ENCODE measurements at places on chromosomes 3 and 15.

DNA sequence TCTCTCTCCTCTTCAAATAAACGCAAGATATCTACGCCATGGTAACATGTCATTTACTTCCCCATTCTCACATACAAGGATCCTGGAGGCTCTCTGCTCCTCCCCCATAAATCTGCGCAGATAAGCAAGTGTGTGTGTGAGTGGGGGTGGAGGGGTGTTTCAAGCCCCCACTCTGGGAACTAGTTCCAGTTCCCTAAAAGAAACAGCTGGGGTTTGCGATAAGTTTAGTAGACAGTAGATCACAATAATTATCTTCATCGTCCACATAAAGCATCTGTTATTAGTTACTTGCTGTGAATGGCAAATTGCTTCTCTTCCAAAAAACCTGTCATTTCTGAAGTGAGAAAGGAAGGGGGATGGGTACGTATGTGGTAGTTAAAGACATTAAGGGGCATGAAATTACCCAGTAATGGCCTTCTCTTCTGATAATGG lies 79.8 kb downstream of the RBPMS2 start:
- DNase-seq: peak; percentile 90

GRCh38 chr3:15933439-15934139 lies 135.8 kb upstream of the ANKRD28 start:
- no peak for DNase-seq

- no peak for DNase-seq
These were observed 92.7 kb upstream of the GOLGA8J start for GRCh38 chr15:29990035-29990434.

GRCh38 chr15:98649472-98650416 lies 1.4 kb downstream of the IGF1R start:
- DNase-seq: peak; percentile 22

- DNase-seq: no peak
These were observed 86.6 kb upstream of the CHD2 start for GRCh38 chr15:92813485-92813884.

DNA sequence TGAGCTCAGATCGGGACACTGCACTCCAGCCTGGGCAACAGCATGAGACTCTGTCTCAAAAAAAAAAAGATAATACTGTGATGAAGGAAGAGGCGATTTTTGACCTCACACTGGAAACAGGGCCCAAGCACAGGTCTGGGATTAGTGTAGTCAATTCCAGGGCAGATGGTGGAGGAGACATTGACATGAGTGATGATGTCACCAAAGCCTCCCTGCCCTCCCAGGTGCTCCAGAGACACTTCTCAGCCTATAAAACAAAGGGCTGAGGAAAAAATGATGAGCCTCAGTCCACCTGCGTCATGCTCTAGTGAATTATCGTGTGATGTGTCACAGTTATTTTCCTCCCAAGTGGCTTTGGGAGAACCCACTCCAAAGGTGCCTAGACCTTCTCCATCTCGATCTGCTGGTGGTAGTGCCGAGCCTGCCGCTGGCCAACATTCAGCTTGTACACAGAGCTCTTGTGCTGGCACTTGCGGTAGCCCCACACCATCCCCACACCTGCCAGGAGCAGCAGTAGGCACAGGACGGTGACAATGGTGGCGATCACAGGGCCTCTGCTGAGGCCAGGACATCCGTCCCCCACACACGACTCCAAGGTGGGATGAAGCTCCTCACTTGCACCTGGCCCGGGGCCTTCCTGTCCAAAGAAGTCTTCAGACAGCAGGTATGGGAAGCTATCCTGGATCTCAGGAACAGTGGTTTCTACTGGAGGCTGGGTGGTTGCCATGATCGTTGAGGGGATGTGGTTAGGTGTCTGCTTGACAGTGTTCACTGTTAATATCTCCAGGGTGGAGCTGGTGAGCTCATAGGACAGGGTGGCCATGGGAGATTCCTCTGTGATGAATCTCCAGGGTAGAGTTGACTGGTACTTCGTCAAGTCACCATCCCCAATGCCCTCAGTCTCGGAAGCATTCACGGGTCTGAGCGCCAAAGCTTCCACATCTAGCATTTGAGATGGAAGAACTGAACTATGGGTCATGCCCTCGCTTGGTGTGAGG lies 38.8 kb downstream of the CRTAP start:
- no peak for DNase-seq

GRCh38 chr3:71949442-71949841 lies 164.5 kb upstream of the PROK2 start:
- DNase-seq: no peak

GRCh38 chr3:42130329-42131070 lies 39.3 kb downstream of the TRAK1 start:
- no peak for DNase-seq

DNA sequence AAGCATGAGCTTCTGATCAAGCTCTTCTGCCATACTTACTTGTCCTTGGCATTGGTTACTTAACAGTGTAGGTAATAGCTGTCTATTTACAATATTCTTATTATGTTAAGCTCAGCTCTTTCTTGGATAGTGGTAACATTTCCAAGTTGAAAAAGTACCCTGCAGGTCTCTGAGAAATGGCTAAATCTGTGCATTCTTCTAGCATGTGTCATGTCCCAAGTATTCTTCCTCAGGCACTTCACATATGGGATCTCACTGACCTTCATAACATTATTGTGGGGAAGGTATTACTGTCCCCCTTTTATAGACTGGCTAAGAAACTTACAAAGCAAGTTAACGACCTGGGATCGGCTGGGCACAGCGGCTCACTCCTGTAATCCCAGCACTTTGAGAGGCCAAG lies 236.1 kb downstream of the RORA start:
- no peak for DNase-seq

- peak; percentile 56 for DNase-seq
These were observed 414.2 kb downstream of the PDCD6IP start for GRCh38 chr3:34212656-34213055.

GRCh38 chr3:145070795-145071194 lies 1090.2 kb downstream of the PLOD2 start:
- DNase-seq: no peak

DNA sequence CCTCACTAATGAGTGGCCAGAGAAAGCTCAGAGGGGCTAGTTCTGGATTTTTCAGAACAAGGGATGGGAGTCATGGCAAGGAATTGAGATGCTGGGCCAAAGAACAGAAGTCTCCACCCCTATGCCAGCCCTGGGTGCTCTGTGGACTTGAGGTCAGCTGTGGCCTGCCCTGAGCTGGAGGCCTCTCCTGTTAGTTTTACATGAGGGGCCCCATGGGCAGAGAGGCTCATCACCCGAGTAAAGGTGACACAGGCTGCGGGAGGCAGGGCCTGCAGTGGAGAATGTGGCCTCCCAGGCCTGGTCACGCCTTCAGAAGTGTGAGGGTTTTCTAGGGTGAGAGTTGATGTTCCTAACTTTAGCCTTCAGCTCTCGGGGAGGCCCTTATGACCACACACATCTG lies 44.9 kb downstream of the ABHD5 start:
- no peak for DNase-seq

- DNase-seq: no peak
These were observed 58.6 kb downstream of the UACA start for GRCh38 chr15:70704731-70705130.

DNA sequence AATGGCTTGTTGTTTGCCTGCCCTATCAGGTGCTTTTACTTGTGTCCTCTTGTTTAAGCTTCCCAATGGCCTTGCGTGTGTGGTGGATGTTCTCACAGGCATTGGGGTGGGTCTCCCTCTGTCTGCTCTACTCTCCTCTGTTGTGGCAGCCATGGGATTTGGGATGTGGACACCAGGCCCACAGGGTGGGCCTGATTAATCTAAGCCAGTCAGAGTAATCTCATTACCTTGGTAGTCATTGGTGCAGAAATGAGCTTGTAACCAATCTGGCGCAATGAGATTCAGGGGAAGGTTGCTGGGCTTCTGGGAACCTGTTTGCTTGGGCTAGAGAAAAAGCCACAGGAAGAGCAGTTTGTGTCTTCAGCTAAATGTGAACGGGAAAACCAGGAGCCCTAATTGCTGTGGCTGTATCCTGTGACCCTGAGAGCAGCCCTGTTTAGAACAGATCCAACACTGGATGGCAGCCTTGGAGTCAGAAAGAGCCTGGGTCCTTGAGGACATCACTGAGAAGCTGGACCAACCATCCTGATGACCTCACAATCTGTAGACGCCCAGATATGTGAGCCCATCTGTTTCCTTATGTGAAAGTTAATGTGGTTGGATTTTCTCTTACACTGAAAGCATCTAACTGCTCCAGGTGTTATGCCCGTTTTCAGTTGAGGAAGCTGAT lies 157.3 kb upstream of the UBE2E1 start:
- no peak for DNase-seq

DNA sequence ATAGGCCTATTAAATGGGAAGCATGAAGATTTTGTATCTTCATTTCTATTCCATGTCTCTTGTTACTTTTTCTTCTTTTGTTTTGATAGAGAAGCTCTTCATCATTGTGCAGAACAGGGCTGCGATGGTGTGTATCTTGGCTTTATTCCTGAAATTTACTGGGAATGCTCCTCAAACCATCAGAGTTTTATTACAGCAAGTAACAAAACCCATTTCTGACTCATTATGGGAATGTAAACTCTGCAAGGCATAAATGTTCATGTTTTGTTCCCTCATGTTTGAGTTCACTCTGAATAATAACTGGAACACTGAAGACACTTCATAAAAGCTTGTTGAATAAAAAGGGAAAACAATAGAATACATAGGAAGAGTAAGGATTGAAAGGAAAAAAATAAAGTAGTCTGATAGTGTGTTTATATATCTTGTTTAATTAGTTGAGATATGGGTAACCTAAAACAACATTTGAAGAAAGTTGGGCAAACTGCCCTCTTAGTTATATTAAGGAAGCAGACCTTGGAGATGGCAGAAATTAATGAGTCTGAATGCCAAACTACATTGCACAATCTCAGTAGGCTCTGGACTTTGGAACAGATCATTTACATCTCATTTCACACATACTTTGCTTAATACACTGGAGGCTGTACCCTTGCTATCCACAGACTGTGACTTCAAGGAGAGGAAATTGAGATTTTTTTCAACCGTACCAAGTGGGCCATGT lies 521.5 kb downstream of the GRM7 start:
- DNase-seq: no peak

DNA sequence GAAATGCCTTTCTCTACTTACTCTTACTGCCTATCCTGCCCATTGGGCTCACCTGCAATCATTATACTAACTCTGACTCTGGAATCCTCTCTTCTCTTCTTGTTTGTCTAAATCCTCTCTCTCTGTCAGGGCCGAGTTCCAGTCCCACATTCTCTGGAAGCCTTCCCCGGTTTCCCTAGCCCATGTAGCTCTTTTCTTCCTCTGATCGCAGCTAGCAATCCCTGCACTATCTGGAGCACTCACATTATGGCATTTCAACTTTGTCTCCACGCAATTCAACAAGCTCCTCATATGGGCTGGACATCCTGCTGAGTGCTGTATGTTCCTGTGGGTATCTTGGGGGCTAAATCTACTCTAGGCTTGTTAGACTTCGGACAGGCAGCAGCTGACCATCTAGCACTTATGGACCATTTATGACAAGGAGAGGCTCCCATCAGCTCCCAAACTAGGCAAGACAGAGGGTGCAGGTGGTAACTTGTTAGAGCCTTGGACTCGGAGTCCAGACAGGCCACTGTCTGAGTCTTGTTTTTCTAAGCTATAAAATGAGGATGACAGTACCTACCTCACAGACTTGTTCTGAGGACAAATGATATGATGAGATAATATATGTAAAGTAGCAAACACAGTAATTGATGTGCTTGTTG lies 58.3 kb downstream of the EPHB3 start:
- no peak for DNase-seq

DNA sequence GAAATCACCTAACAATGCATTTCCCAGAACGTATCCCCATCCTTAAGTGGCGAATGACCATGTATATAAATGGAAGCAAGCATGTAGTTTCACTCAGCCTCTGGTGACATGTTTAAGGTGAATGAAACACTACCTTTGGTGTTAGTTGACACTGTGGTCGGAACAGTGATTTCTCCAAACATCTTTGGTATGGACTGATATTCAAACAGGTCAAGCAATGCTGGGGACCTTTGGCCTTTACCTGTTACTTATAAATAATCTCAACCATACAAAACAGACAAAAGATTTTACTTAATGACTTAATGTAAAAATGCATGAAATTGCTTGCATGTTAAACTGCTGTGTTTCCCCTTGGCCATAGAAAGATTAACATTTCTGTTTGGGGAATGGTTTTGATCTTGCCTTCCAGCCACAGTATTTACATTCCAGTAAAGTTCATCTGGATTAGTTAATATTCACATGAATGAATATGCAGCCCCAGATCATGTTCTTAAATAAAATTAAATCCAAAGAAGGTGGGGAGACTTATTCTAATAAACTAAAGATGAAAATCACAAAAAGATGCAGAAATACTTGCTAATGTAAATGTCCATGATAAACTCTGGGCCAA lies 74.4 kb upstream of the HES1 start:
- no peak for DNase-seq

DNA sequence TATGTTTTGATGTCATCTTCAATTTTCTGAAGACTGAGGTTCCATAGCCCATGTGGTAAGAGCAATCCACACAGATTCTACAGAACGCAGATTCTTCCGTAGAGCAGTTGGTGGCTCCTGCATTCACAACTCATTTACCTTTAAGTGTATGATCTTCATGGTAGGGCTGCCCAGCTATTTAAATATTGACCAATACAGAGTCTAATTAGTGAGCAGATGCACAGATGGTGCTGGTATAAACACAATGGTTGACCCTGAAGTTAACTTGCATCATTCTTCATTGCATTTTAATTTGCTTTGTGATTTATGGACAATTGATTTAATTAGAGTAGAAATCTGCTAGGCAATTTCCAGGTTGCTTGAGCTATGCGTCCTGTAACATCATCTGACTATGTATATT lies 269.2 kb downstream of the SQOR start:
- no peak for DNase-seq

- DNase-seq: no peak
These were observed 17.8 kb downstream of the TTC14 start for GRCh38 chr3:180619723-180620122.

- no peak for DNase-seq
These were observed 116.7 kb upstream of the ETV5 start for GRCh38 chr3:186225603-186226002.

GRCh38 chr3:108407886-108408285 lies 102.5 kb downstream of the MYH15 start:
- DNase-seq: peak; percentile 51

DNA sequence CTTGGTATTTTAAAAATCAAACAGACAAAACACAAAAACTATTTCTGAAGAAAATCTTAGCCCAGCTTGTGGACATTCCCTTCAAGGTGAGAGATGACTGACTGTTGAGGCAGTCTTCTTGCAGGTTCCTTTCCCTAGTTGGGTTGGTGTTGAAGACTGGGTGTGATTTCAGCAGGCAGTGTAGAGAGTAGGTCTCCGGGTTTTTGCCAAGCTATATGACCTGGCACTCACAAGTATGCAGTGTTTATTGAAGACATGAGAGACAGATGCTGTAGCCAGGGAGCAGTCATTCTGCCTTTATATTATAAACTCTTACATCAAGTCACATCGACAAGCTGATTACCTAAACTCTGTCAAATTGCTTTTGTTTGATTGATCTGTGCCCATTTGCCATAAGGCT lies 17.5 kb downstream of the SENP8 start:
- DNase-seq: no peak
